ENCODE measurements at places on chromosomes 11 and 22. TPM values are rescaled to one million over a fixed set of nuclear protein-coding genes. Genes with fewer than 3 reads are reported as not detected.

Gene NARS2
- 31.0 TPM for total RNA-seq

Gene TRIM51
- not detected for total RNA-seq

Gene OR6A2
- total RNA-seq: 0.35 TPM

Gene BAIAP2L2
- 0.13 TPM for total RNA-seq

Gene SLC5A4
- total RNA-seq: not detected

Gene CCDC15
- 3.5 TPM for total RNA-seq

Gene RRP7A
- total RNA-seq: 74.1 TPM

Gene GAL3ST1
- 1.5 TPM for total RNA-seq

Gene CHRNA10
- 1.5 TPM for total RNA-seq

Gene PICK1
- 7.1 TPM for total RNA-seq

Measured in K562 (cell line).